ENCODE measurements at places on chromosomes 2 and 18. TPM values are rescaled to one million over a fixed set of nuclear protein-coding genes. Genes with fewer than 3 reads are reported as not detected.

The SERPINB12 gene
- not detected for total RNA-seq

The DNER gene
- not detected for total RNA-seq

The PUS10 gene
- 10.0 TPM for total RNA-seq

The CLEC4F gene
- total RNA-seq = not detected

GRCh38 chr2:10271946-10272345, 30.8 kb upstream of the HPCAL1 start:
- DNase-seq = no peak

GRCh38 chr2:131085646-131086045, 7.6 kb downstream of the FAM168B start:
- DNase-seq = no peak

DNA sequence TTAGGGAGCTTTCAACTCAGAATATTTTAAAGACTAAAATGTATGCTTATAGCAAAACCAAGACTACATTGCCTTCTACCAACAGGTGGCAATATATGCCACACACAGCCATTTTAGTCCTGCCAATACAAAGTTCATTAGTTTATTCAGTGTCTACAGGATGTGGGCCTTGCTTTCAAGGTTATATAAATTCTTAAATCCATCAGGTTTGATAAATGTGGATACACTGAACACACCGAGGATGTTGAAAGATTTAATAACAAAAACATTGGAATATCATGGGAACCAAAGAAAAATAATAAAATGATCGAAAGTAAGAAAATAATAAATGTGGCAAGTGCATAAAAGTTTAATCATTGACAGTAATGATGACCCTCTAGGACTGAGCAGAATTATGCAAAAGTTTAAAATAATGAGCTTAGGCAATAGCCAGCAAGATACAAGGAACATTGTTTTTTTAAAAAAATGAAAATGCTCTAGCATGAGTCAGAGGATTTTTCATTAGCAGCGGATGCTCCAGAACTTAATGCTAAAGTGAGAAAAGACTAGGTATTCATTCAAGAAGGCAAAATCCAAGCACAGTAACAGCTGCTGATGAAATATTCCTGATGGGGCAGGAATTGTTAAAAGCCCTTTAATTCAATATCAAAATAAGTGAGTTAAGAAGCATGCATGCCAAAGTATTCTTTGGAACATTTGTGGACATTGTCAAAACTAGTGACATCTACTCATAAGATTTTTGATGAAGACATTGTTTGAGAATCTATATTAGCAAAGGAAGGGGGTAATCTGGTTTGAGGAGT, 14.2 kb downstream of the SCN9A start:
- DNase-seq = no peak

- DNase-seq = peak; percentile 16
Measured at GRCh38 chr2:205612636-205613035, 69.7 kb upstream of the NRP2 start.

DNA sequence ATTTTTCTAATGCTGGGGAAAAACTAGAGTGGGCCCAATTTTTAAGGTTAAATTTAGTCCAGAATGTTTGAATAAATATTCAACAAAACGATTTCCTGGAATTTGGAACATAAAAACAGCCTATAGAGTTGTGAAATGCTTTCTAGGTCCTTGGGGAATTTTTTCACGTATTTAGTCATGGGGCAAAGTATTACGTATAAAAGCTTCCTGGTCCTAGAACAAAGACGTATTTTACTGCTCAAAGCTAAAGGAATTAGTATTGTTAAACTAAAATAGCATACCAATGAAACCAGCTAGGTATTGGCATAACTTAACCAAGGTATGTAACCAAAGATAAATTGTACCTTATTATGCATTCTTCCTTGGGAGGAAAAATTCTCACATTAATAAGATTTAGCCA, 1.6 kb downstream of the SESTD1 start:
- DNase-seq = no peak

DNA sequence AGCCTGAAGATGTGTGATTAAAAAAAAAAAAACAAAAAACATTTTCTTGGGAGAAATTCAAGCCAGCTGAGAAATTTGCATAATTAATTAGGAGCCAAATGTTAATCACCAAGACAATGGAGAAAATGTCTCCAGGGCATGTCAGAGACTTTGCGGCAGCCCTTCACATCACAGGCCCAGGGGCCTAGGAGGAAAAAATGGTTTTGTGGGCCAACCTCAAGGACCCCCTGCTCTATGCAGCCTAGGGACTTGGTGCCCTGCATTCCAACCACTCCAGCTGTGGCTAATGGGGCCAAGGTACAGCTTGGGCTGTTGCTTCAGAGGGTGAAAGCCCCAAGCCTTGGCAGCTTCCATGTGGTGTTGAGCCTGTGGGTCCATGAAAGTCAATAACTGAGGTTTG, 241.9 kb upstream of the THUMPD2 start:
- DNase-seq = no peak

DNA sequence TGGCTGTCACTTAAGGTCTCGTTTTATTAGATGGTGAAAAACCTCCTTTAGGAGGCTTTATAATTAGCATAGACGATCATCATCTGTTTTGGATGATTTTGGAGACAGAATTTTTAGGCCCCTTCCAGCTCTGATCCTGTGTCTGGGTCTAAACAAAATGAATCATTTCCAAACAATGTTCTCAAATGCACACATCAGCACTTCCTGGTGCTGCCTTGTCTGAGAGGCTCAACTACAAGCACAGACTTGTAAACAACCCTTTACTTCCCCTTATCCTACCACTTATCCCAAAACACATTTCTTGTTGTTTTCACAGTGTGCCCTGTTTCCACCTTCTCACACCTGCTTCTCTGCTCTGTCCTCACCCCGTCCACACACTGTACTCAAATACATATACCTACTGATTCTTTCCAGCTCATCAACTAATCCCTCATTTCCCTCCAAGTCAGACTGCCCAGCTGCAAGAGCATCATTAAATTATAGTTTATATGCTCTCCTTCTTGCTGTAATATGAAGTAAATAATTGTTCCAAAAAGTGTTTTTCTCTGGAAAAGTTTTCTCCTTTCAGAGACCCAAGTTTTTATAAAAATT, 71.2 kb upstream of the COL3A1 start:
- DNase-seq = no peak

DNA sequence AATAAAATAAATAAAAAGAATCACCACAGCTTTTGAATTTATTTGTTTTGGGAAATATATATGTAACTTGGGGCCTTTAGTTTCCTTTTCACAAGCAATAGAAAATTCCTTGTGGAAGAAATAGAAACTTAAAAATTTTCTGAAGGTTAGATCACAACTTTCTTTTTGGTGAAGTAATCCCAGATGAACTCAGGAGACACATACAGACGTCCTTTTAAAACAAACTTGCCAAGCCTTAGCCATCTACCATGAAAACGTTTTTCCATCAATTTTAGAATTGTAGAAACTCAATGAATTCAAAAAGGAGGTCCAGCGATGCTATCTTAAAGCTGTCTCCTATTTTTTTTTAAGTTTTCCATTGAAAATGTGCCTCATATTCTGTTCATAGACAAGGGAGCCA, 225.6 kb downstream of the ASXL3 start:
- no peak for DNase-seq
